ENCODE measurements at places on chromosomes 2 and 18.

DNA sequence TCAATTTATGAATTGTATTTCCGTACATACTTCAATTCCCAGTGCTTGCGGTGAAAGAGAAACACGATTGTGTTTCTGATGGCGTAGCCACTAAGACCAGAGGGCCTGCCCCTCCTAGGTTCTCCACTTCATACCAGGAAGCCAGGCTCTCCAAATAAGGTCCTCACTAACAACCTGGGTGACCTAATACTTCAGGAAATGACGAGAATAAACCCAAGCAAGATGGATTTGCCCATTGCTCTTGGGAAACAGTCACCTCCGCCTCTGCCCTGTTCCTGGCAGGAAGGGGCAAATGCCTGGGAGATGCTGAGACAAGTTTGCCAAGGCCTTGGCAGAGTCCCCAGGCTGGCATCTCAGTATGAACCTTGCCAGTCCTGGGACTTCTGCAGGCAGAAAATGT is 41.8 kb downstream of the TTC32 start:
- no peak for DNase-seq

DNA sequence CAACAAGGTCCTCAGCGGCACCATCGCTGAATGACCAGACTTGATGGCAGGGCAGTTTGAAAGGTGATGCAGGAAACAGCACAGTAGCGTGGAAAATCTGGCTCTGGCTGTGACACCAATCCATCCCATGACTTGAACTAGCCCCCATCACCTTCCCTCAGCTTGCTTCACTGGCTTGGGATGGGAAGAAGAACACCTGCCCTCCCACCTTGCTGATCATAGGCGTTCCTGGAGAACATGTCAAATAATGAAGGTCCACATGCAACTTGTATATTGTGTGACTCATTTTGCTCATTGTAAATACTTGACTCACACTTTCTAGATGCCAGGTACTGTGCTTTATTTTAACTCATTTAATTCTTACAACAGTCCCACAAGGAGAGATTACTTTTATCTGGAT is 292.4 kb upstream of the SPRED2 start:
- DNase-seq = no peak

GRCh38 chr2:37324536-37324785 is 172 bp downstream of the PRKD3 start:
- DNase-seq = no peak

DNA sequence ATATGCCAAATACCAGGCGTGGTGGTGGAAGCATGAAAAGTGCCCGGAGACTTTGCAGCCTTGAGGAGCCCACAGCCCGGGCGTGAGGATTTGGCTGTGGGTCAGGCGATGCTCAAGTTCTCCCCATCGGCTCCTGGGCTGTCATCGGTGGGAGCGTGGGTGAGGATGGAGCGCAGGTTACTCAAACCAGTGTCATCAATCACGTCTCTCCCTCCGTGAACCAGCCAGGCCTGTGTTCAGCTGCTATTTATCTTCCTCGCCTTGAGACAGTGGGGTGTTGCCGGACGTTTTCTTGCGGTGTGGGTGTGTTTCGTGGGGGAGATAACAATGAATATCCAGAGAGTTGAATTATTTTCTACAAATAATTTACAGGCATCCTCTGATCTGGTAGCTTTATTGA is 317.6 kb downstream of the EIPR1 start:
- no peak for DNase-seq

DNA sequence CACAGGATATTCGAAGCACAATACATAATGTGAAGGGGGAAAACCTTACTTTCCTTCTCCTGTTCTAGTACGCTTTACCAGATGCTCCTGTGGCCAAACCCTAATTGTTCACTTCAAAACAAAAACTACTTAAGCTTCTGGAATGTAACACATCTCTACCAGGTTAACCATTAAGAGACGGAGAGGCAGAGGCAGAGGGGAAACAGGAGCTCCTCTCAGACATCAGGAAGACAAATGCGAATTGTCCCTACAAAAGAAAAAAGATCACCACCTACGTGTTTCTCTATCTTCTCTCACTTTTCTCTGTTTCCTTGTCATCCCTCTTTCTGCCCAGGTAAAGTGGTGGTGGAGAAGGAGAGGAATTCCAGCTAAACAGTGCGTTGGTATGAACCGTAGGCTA is 266.8 kb downstream of the NRXN1 start:
- DNase-seq = no peak

- no peak for DNase-seq
Measured at GRCh38 chr2:16102976-16103380, 162.6 kb downstream of the MYCN start.

- no peak for DNase-seq
Measured at GRCh38 chr2:126793885-126794613, 104.6 kb upstream of the TEX51 start.

- DNase-seq = no peak
Measured at GRCh38 chr2:186309901-186310300, 176.2 kb upstream of the ZC3H15 start.

DNA sequence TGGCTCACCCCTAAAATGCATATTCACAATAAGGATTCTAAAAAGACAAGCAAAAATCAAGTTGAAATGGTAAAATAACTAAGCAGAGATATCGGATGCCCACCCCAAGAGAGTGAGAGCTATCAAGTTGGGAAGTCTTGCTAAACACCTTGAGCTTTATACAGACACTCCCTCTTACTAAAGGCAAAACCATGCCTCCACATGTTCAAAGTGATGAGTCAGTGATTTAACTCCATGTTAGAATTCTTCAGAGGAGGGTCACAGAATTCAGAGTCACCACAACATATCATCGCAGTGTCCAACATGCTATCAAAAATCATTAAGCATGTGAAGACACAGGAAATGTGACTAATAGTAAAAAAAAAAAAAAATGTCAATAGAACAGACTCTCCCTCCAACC is 20.6 kb upstream of the ST8SIA3 start:
- no peak for DNase-seq

DNA sequence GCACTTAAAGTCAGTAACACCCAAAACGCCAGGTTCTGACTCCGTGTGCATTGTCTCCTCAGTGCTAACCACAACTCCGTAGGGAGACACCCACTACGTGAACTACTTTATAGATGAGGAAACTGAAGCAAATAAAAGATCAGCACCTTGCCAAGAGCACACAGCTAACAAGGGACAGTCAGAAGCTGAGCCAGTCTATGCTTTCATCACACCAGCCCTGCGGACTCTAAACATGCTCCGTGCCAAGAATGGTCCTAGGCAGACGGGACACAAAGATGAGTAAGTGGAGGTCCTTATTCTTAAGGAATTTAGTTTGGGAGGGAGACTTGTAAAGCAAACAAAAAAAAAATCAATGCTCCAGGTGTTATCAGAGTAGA is 9.6 kb downstream of the MBOAT2 start:
- no peak for DNase-seq

DNA sequence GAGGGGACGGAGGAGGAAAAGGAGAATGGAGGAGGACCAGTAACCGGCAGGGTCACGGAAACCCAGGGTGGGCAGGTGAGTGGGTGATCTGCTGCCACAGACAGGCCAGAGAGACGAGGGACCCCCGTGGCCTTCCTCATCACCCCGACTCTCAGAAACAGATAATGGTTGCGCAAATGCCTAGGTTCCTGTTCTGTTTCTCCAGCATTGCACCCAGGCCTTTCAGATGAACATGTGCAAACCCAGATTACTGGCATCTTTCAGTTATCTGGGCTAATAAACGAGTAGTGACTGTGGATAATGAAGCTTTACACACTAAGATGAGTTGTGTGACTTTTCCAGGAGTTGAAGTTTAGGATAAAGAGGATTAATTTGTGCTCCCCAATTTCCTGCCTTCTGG is 46.5 kb downstream of the TET3 start:
- DNase-seq = no peak

GRCh38 chr2:76861708-76862107 is 660.5 kb downstream of the LRRTM4 start:
- DNase-seq = no peak

GRCh38 chr2:31253356-31254131 is 19.6 kb downstream of the EHD3 start:
- no peak for DNase-seq

DNA sequence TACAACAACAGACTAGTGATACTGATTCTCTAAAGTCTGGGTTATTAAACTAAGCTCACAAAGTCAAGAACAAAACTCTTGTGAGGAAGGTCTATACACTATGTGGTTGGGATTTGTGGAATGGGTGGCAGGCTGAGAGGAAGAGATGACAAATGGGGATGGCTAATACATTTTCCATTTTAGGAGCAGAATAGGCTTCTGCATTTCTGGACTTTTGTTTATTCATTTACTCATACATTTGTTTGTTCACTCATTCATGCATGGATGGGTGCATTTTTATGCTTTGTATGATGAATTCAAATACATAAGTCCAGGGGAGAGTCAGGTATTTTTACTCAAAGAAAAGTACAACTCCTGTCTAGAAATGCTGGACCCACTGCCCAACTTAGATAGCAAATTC is 637.4 kb upstream of the CDH2 start:
- no peak for DNase-seq

DNA sequence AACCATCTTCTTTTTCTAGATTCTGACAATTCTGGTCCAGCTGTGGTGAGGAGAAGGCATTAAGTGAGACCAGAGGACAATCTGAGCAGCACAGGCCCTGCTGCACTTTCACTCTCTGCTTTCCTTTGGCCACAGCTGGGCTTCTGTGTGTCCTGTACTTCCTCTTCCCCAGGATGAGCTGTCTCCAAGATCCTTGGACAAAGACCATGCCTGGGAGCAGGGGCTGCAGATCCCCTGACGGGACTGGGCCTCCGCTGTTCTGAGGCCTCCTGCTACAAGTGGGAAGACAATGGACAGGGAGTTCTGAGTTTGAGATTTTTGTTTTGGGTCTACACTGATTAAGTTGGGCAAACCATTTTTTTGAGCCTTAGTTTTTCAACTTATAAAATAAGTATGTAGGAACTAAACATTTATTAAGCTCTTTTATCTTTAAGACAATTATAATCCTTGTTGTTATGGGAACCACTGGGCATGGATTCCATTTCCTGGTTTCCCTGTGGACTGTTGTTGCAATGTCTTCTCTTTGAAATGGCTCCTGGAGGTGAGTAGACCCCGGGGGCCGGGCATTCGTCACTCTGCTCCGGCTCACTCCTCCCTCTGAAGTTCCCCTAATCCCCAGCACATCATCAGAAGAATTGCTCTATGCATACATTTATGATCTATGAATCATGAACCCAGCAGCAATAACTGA is 266.6 kb downstream of the ACTR3 start:
- no peak for DNase-seq

DNA sequence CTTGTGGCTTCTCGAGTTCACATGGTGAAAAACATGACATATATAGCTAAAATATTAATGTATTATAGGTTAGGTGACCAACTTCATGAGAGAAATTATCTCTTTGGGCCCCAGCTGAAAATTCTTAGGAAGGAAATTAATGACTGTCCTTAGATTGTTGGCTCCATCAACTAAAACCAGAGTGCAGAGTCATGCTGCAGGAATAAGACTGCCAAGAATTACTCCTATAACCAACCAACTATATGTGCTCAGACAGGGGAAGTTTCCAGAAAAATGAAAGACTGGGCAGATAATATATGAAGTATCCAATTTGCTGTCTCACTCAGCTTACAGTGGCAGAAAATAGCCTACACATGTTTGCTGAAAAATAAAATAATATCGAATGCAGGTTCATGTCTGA is 71.0 kb upstream of the TMEFF2 start:
- no peak for DNase-seq

GRCh38 chr2:112482309-112483041 is 519 bp downstream of the TTL start:
- no peak for DNase-seq

GRCh38 chr2:215328066-215328465 is 16.2 kb downstream of the ATIC start:
- no peak for DNase-seq

DNA sequence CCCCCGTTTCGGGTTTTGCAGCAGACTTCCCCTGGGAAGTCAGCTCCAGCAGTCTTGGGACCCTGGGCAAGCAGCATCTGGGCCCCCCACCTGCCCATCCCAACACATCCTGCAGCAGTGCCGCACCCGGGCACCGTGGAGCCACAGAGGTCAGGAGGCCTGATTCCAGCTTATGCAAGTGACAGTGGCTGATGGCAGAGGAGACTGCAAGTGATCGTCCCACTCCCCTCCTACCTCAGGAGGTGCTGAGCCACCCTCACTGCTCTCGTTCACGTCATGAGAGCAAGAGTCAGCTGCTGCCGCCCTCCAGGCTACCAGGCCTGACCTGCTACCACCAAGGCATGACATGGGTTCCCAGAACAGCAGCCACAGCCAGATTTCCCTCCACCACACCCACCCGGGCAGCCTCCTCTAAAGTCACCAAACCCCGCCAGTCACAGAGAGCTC is 18.2 kb downstream of the COX7A2L start:
- DNase-seq = no peak

- no peak for DNase-seq
Measured at GRCh38 chr2:77016443-77017354, 505.5 kb downstream of the LRRTM4 start.

DNA sequence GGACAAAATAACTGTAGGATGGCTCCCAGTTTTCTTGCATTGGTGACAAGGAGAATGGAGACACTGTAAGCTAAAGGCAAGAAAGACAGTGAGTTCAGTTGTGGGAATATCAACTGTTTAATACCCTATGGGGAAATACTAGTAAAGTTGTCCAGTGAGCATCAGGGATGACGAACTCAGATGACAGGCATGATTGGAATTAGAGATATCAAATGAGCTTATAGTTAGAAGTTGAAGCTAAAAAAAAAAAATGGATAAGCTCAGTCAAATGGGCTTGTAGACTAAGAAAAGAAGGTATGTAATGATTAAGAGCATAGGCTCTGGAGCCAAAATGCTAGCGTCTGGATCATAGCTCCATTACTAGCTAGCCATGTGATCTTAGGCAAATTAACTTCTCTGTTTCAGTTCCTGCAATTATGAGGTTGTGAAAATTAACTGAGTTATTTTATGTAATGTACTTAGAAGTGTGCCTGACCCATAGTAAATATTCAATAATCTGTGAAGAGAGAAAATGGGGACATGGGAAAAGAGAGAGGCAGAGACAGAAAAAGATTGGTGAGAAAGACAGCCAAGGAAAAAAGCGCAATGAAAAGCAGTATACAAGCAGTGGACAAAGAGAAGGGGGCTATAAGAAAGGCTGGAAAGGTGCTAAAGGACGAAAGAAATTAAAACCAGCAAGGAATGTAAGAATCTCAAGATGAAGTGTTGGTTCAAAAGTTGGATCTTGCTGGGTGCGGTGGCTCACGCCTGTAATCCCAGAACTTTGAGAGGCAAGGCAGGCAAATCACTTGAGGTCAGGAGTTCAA is 95.7 kb upstream of the SLC39A10 start:
- no peak for DNase-seq

- no peak for DNase-seq
Measured at GRCh38 chr2:164495491-164496223, 125.6 kb downstream of the GRB14 start.

- no peak for DNase-seq
Measured at GRCh38 chr2:45825001-45825651, 173.7 kb downstream of the PRKCE start.

GRCh38 chr2:3512086-3512485 is 7.2 kb downstream of the ADI1 start:
- no peak for DNase-seq

GRCh38 chr2:219398721-219399363 is 11.1 kb upstream of the DNPEP start:
- no peak for DNase-seq

GRCh38 chr2:195734395-195734794 is 77.4 kb downstream of the SLC39A10 start:
- no peak for DNase-seq

GRCh38 chr2:21006423-21007128 is 37.3 kb downstream of the APOB start:
- no peak for DNase-seq

- no peak for DNase-seq
Measured at GRCh38 chr2:40329739-40330030, 122.2 kb downstream of the SLC8A1 start.
